ENCODE measurements at places on chromosomes 4 and X.
A peak's percentile ranks its signal among the peaks of the same experiment; 100 is the strongest.

DNA sequence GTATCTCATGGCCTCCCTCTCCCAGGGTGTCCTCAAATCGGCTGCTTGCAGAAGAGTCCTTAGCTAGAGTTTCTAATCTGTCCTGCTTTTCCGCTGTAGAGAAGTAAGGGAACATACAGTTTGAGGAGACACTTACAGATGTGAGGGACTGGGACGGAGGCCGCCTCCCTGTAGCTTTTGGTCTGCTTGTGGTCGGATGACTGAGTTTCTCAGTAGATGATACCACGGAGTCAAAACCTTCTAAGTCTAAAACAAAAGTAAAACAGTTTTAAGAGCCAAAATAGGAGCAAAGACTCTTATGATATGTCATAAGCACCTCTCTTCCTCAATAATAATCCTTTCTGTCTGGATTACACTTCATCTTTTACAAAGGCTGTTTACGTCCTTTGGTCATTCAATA, 34.5 kb upstream of the MAP3K15 start:
- no peak for DNase-seq

DNA sequence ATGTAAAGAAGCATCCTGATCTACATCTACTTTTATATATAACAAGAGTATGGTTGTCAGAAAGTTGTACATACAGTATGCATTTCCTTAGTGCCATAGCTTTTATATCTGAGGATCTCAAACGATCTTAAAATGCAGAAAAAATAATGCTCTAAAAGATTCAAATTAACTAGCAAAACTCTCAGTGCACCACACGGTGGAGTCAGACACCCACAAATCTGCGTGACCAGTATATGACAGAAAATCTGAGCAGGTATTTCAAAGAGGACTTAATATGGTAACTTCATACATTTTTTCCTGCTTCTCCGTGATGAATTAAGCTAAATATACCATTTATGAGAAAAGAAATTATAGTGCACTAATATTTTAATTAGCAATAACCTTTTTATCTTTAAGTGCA, 803.0 kb downstream of the DMD start:
- DNase-seq, result peak; percentile 2

DNA sequence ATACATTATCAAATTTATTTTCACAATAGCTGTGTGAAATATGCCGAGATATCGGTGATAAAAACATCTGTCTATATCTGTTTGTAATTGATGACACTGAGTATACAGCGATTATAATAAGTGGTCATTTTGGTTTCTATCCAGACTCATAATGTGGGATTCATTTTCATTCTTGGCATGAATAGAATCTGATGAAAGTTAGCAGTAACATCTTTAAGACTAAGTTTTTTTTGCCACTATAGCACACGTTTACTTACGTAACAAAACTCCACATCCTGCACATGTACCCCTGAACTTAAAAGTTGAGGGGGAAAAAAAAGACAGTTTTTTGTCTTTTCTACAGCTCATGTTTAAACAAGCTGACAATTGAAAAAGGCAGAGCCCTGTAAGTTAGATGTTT, 86.4 kb downstream of the PPA2 start:
- no peak for DNase-seq

GRCh38 chr4:78645853-78646757, 94.5 kb downstream of the ANXA3 start:
- peak; percentile 97 for DNase-seq

- peak; percentile 73 for DNase-seq
These were observed 31.2 kb upstream of the VCX3B start for GRCh38 chrX:8433109-8434062.

GRCh38 chr4:3267576-3268394, 18.8 kb downstream of the MSANTD1 start:
- no peak for DNase-seq

DNA sequence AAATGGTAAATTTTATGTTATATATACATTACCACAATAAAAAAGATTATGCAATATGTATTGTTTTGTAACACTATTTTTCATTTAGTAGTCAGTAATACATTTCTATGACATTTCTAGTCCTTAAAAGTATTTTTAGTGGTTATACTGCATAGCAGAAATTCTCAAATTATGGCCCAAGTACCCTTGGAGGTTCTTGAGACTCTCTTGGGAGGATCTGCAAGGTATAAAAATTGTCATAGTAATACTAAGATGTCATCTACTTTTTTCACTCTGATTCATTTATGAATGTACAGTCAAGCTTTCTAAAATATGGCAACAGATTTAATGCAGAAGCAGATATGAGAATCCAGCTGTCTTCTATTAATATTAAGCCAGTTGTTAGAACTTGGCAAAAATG, 138.6 kb upstream of the NAP1L5 start:
- no peak for DNase-seq

- DNase-seq, result no peak
These were observed 759.2 kb downstream of the DMD start for GRCh38 chrX:32451954-32452695.

DNA sequence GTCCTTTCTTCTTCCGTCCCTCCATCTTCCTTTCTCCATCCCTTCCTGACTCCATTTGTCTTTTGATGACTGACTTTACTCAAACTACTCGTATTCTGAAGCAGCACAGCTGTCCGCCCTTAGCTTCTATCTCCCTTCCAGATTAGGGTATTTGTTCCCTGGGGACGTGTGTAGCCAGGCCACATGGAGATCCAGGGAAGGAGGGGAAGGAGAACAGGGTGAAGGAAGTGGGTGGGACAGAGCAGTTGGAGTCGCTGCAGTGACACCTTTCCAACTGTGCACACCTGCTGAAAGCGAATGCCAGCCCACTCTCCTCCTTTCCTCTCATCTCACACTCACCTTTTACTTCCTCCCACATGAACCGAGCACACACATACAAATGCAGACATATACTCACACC, 323.8 kb downstream of the DCTD start:
- DNase-seq, result no peak

GRCh38 chr4:142846108-142846728, at the start of gene INPP4B:
INPP4B (minus strand) TSS chr4:142846301.
- peak; percentile 63 for DNase-seq

DNA sequence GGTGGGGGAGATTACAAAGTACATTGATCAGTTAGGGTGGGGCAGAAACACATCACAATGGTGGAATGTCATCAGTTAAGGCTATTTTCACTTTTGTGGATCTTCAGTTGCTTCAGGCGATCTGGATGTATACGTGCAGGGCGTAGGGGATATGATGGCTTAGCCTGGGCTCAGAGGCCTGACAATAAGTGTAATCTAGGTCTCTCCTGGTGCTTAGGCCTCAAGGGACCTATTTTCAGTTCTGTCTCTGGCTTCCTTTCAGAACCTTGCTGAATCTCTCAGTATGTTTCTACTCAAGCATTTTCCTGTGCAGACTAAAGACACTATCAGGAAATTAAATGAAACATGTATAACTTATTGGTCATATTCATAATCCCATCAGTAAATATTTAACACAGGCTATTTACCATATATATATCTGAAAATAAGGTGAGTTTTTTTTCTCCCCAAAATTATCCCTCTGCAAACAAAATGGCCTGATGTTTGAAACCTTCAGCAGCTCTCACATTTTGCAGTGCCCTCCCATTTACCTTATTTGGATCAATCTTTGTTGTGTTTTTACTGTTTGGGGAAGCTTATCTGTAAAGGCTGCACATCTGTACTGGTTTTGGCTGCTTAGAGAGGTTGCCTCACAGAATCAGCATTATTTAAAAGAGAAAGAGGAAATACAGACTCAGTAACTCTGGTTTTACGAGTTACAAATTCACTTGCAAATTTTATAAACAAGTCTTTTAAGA, 2.3 kb upstream of the ZCCHC4 start:
- no peak for DNase-seq

- peak; percentile 81 for DNase-seq
These were observed 34.7 kb upstream of the PLAC1 start for GRCh38 chrX:134692990-134693389.

DNA sequence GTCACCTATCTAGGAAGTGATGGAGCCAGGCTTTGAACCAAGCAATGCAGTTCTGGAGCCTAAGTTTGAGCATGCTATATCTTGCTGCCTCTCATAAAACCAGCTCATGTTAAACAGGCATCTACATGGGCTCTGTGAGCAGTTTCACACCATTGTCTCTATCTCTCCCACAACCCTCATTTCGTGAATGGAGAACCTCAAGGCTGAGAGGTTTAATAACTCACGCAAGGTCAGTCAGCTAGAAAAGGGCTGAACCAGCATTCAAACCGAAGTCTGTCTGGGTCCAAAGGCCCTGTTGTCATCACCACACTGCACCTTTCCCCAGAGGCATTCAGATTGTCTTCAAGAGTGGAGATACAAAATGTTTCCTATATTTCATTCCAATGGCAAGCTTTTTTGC, 369.2 kb downstream of the MID1IP1 start:
- no peak for DNase-seq

DNA sequence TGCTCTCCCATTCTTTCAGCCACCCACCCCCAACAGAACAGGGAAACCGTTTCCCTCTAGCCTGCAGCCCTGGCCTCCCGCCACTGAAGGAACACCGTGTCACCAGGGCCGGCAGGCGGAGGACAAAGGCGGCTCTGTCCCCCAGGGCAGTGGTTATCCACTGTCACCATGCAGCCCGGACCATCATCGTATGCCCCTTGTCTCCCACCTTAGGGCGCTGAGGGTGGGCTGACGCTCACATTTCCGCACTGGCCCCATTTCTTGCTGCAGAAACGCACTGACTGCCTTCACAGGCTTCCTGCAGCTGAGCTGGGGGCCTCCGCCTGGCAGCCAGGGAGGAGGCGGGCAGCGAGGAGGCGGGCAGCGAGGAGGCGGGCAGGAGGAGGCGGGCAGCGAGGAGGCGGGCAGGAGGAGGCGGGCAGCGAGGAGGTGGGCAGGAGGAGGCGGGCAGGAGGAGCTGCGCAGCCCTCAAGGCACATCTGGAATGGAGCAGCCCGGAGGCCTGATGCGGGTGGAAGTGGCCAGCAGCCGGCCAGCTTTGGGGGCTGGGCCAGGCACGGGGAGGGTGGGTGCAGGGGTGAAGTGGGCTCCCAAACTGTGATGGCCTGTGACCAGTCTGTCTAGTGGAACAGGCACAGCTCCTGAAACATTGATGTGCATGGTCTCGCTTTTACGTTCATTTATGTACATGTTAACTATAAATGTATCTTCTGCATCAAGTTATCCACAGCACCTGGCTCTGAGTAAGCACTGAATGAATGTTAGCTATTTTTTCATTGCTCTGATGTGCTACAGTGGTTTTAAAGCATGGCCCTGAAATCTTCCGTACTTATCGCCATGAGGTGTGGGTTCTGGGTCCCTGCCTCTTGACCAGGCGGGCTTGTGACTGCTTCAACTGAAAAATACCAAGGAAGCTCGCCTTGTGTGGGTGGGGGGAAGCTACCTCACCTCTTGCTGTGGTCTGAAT, 20.6 kb upstream of the KIAA0232 start:
- DNase-seq, result no peak

- DNase-seq, result no peak
These were observed 22.7 kb downstream of the JAKMIP1 start for GRCh38 chr4:6177587-6178197.

- DNase-seq, result no peak
These were observed 177.0 kb upstream of the EDNRA start for GRCh38 chr4:147303873-147304229.

DNA sequence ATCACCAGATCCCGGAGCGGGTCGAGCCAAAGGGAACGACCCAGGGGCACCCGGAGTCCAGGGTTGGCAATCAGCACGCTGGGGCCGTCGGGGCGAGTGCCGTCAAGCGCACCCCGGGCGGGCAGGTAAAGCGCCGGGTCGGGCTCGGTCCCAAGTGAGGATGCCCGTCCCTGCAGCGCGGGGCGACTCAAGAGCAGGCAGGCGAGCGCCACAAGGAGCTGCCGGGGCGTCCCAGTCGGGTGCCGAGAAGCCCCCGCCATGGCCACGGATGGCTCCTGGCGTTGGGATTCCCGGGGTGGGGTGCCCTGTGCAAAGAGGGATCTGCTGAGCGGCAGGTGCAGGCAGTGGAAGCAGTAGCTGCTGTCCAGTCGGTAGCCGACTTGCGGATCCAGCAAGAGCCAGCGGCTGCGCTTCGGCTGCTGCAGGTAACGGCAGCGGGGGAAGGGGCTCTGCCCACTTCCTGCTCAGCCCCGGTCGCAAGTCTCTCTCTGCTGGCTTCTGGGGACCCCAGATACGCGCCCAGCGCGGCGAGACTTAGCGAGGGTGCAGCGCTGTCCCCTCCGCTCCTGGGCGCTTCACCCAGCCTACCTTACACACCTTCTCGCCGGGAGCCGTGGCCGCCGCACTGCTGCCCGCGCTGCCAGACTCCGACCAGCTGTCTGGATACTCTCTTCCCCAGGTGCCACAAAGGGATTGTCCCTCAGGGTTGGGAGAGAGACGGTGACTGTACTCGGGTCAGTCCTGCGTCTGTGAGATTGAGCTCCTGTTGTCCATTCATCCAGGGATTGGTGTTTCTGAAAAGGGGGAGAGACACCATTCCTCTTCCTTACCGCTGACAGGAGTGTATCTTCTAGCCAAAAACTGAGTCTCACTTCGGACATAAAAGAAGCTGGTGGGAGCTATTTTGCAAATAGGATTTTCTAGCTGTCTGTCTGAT, at the start of gene FREM3:
FREM3 (minus strand) TSS at position 260 of the 937 bp plus-strand sequence; CDS start at position 260, 0 bp downstream.
- peak; percentile 10 for DNase-seq

DNA sequence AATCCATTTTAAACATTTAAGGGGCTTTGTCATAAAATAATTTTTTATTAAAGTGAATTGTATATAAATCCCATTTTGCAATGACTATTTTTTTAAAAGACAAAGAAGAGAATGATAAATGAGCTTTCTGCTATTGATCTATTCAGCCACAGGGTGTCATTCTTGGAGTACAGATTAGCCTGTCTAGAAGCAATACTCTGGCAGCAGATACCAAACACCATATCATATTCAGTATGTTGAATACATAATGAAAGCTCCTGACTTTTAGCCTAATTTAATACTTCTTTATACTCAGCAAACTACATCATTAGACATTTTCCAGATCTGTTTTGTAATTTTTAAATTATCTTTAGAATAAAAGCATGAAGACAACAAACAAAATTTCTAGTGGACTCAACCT, 496.3 kb downstream of the PDGFC start:
- DNase-seq, result peak; percentile 78

GRCh38 chr4:15543537-15544247, 74.0 kb downstream of the CC2D2A start:
- no peak for DNase-seq

DNA sequence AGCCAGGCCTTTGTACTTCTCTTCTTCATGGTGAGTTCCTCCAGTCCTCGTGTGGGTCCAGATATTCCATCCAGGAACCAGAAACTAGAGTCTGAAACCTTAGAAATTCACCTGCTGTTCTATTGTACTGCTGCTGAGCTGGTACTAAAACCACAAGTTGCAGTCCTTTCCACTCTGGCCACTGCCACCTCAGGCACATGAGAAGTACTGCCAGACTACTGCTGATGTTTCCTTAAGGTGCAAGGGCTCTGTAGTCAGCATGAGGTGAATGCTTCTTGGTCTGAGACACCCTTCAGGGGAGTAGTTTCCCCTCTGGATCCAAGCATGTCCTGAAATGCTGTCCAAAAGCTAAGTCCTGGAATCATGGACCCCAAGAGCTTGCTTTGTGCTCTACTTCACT, 399.6 kb upstream of the CT83 start:
- DNase-seq, result no peak

GRCh38 chr4:119498527-119498926, 130.1 kb downstream of the PDE5A start:
- no peak for DNase-seq

All from epithelial cell of esophagus (primary cell).